ENCODE measurements at places on chromosomes 3 and 15.
A peak's percentile ranks its signal among the peaks of the same experiment; 100 is the strongest.

GRCh38 chr3:114454551-114455251 lies 160.9 kb downstream of the TIGIT start:
- DNase-seq, result no peak

GRCh38 chr3:8660175-8661118 lies 15.8 kb upstream of the SSUH2 start:
- no peak for DNase-seq

GRCh38 chr3:13040361-13041074 lies 32.7 kb downstream of the IQSEC1 start:
- no peak for DNase-seq

DNA sequence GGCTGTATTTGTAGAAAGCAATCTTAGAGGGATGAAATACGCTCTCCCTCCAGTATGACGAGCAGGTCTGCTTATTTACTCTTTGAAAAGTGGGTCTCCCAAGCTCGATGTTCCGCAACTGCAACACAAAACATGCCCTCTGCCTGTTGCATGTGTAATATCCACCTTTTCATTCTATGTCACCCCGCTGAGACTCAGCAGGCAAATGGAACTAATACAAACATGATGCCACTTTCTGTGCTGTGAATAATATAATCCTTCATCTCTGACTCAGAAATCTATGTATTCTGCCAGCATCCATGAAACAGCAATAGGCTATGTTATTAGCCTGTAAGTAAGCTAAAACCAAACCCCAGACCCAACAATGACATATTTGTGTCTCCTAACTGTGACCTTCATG lies 200.8 kb upstream of the TMCO5A start:
- DNase-seq, result no peak

DNA sequence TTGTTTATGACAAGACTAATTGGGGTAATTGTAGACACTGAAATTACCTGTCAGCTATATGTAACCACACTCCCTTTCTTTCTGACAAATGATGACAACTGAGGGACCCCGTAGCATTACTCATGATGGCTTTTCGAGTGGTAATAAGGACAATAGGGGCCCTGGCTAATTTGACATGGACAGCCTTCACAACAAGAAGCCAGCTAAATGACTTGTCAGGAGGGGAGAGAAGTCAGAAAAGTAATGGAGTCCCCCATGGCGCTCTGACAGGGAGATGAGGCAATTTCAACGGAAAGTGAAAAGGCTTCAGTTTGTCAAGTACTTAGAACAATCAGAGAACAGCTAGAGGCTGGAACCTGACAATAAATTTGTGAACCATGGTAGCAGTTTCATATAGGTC lies 177.3 kb downstream of the CDIN1 start:
- no peak for DNase-seq

- no peak for DNase-seq
These were observed 9.4 kb downstream of the ITPKA start for GRCh38 chr15:41502795-41503668.

GRCh38 chr3:123071146-123071545 lies 4.3 kb downstream of the PDIA5 start:
- peak; percentile 23 for DNase-seq

DNA sequence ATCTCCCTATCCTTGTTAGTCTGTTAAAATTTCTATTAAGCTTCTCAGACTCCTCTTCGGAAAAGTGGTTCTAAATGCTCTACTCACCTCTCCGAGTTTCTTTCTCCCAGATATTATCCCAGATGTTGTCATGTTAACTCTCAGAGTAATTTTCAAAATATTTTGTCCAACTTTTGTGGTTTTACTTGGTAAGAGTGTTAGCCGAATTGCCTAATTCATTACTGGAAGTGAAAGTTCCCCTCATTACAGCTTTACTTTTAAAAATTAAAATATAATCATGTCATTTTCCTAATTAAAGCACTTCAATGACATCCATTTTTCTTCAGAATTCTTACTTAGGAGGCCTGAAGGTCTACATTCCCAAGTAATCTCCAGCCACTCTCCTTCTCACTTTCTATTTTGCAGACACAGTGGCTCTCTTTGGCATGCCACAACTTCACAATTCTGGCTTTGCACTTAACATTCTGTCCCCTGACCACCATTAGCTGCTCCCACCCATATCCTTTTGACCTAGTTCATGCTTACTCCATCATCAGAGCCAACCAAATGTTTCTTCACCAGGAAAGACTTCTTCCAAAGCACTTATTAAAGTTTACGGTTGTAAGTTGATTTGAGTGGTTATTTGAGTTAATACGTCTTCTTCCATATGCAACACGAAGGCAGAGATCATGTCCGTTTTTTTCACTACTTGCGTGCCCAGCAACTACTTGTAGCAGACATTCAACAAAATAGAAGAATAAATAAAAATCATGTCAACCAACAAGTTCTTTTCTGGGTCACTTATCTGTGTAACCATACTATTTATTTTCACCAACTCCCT lies 10.2 kb upstream of the TIPARP start:
- DNase-seq, result no peak

Data from HepG2 (cell line).